Liver (tissue), 10 donors: ENCODE measurements at places on chromosomes 4 and X. TPM values are rescaled to one million over a fixed set of nuclear protein-coding genes. Genes with fewer than 3 reads are reported as not detected.

Gene MAGEA1
- not detected for total RNA-seq

DNA sequence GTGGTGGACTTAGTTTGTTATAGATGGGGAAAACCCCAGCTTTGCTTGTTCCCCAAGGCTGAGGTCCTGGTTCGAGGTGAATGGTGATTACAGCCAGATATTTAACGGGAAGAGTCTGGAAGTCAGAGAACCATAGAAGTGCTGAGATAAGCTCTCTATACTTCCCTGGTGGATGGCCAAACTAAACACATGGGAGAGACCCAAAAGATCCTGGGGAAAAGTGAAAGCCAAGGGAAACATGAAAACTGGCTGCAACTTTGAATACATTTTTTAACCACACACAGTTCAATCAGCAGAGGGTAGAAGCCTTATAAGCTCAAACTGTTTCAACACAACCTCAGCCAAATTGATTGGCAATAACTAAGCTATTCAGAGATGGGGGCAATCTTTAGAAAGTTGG lies 29.3 kb upstream of the SRPX start:
- no peaks in the 10 kb centered on the region for H3K36me3 ChIP-seq
- no peaks in the 10 kb centered on the region for H3K4me1 ChIP-seq
- no peak overlapping the region for H3K4me3 ChIP-seq

Gene CACNA1F
- total RNA-seq: not detected

GRCh38 chr4:106773076-106773905 lies 262.8 kb downstream of the DKK2 start:
- no peaks in the 10 kb centered on the region for H3K27me3 ChIP-seq
- no peaks in the 10 kb centered on the region for H3K36me3 ChIP-seq
- H3K4me1 ChIP-seq: no peaks in the 10 kb centered on the region

DNA sequence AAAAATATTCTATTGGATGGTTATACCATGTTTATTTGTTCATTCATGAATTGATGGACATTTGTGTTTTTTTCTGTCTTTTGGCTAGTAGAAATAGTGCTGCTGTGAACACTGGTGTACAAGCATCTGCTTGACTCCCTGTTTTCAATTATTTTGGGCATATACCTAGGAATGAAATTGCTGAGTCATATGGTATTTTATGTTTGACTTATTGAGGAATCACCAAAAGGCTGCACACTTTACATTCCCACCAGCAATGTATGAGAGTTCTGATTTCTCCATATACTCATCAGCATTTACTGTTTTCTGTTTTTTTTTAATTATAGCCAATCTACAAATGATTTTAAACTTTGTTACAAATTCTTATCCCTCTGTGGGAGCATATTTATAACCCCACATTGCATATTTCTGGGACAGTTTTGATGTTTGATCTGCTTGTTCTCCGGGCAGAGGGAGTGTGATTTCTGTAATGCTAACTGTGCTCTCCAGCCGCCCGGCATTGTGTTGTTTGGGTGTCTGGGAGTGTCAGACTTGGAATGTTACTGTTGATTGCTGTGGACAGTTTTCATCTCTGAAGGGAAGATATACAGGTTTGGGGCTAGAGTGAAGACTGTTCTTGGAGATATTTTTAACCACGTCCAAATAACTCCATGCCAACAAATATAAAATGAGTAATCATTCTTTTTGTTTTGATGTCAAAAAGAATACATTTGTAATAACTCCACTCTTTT lies 60.5 kb upstream of the PGRMC2 start:
- DNase-seq: no peak
- no peak overlapping the region for H3K27ac ChIP-seq
- no peak overlapping the region for H3K4me3 ChIP-seq
- H3K4me1 ChIP-seq: peaks cover 2% of the 10 kb centered on the region

Gene NPY2R
- not detected for total RNA-seq

GRCh38 chrX:137926090-137926489 lies 360.2 kb downstream of the ZIC3 start:
- no peak overlapping the region for H3K27ac ChIP-seq
- H3K4me1 ChIP-seq: no peaks in the 10 kb centered on the region
- no peak for DNase-seq
- H3K27me3 ChIP-seq: no peaks in the 10 kb centered on the region
- no peaks in the 10 kb centered on the region for H3K36me3 ChIP-seq
- H3K4me3 ChIP-seq: no peak overlapping the region

Gene CNKSR2
- total RNA-seq: 3.3 TPM

- H3K27me3 ChIP-seq: no peaks in the 10 kb centered on the region
- no peak overlapping the region for H3K27ac ChIP-seq
- no peaks in the 10 kb centered on the region for H3K36me3 ChIP-seq
- no peak for DNase-seq
These were observed 25.1 kb downstream of the FAT1 start for GRCh38 chr4:186698525-186698924.

Gene IL21
- not detected for total RNA-seq

GRCh38 chrX:113980953-113981352 lies 602.9 kb upstream of the HTR2C start:
- DNase-seq: no peak
- H3K36me3 ChIP-seq: no peaks in the 10 kb centered on the region
- H3K4me1 ChIP-seq: no peaks in the 10 kb centered on the region

- no peaks in the 10 kb centered on the region for H3K27me3 ChIP-seq
- H3K4me3 ChIP-seq: no peak overlapping the region
- H3K36me3 ChIP-seq: no peaks in the 10 kb centered on the region
- H3K27ac ChIP-seq: no peak overlapping the region
- no peaks in the 10 kb centered on the region for H3K4me1 ChIP-seq
These were observed 97.7 kb upstream of the CASK start for GRCh38 chrX:42021058-42021457.

- H3K4me3 ChIP-seq: no peak overlapping the region
- no peaks in the 10 kb centered on the region for H3K36me3 ChIP-seq
- no peaks in the 10 kb centered on the region for H3K4me1 ChIP-seq
These were observed 28.7 kb downstream of the CLDN34 start for GRCh38 chrX:9995855-9996339.

- no peak overlapping the region for H3K4me3 ChIP-seq
- no peaks in the 10 kb centered on the region for H3K4me1 ChIP-seq
- no peak overlapping the region for H3K27ac ChIP-seq
- DNase-seq: no peak
These were observed 208.1 kb downstream of the SLC39A8 start for GRCh38 chr4:102137217-102137616.

DNA sequence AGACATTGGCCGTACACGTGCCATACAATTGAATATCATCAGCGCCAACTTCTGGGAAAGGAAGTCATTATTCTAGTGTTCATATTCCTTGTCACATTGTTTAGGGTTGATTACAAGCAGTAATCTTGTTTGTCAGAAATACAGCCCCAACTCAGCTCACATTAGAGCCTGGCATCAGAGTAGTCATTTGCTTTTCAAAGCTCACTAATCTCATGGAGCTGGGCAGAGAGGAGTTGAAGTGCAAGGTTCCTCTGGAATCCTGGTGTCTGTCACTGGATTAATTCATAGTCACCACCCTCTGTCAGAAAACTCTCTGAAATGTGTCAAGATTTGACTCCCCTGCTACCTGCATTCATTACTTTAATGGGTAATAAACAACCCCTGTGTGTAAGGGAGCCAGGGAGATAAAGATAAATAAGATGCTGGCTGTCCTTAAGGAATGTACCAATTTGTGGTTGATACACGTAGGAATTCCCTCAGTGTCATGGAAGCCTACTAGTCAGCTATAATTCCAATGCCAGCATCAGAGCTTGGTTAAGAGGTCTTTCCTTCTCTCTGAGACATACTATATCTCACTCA lies 43.7 kb upstream of the S100G start:
- DNase-seq: no peak
- H3K27me3 ChIP-seq: no peaks in the 10 kb centered on the region
- no peak overlapping the region for H3K27ac ChIP-seq

Gene PLS3
- 70.6 TPM for total RNA-seq

GRCh38 chr4:185681604-185682003 lies 130.4 kb downstream of the SORBS2 start:
- H3K27me3 ChIP-seq: no peaks in the 10 kb centered on the region
- H3K27ac ChIP-seq: peak overlapping the region; percentile 73
- H3K4me1 ChIP-seq: peaks cover 8% of the 10 kb centered on the region
- peaks cover 17% of the 10 kb centered on the region for H3K36me3 ChIP-seq

GRCh38 chr4:46889410-46889809 lies 19.6 kb downstream of the COX7B2 start:
- no peak overlapping the region for H3K4me3 ChIP-seq
- no peaks in the 10 kb centered on the region for H3K4me1 ChIP-seq
- H3K27ac ChIP-seq: no peak overlapping the region
- DNase-seq: no peak
- H3K36me3 ChIP-seq: no peaks in the 10 kb centered on the region

GRCh38 chr4:143339497-143339896 lies 2.8 kb downstream of the GAB1 start:
- no peak for DNase-seq
- no peaks in the 10 kb centered on the region for H3K36me3 ChIP-seq
- no peak overlapping the region for H3K27ac ChIP-seq
- no peak overlapping the region for H3K4me3 ChIP-seq

DNA sequence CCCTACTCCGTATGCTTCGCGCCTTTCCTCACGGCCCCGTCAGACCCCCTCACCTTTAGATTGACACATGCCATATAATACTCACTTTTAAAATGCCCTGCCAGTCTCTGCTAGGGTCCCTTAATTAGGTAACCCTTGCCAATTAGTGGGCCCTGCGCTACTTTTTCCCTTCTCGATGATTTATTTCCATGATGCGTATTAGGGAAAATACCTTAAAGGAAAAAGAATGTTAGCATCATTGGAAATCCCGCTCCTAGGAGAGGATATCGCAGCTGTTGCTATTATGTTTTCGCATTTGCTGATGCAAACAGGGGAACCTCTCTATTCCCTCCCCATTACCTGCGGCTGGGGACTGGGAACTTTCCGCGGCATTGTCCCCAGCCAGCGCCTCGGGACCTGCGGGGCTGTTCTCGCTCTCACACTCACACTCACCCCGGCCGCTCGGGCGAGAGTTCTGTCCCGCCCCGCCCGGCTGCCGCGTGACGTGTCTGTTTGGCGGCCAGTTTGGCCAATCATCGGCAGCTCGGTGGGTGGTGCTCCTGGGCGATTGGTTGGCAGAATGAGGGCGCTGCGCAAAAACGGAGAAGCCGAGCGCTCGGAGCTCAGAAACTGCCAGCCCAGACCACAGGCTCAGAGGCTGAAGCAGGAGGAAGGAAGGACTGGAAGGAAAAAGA lies at the start of gene PCDH10:
TSS of gene PCDH10 (plus strand) at position 605 of the 674 bp plus-strand sequence. CDS start 847 bp downstream, outside the sequence.
- H3K27me3 ChIP-seq: peaks cover 15% of the 10 kb centered on the region
- H3K36me3 ChIP-seq: no peaks in the 10 kb centered on the region
- peaks cover 9% of the 10 kb centered on the region for H3K4me1 ChIP-seq
- no peak within 1 kb of the TSS for H3K27ac ChIP-seq

Gene CCDC110
- not detected for total RNA-seq

DNA sequence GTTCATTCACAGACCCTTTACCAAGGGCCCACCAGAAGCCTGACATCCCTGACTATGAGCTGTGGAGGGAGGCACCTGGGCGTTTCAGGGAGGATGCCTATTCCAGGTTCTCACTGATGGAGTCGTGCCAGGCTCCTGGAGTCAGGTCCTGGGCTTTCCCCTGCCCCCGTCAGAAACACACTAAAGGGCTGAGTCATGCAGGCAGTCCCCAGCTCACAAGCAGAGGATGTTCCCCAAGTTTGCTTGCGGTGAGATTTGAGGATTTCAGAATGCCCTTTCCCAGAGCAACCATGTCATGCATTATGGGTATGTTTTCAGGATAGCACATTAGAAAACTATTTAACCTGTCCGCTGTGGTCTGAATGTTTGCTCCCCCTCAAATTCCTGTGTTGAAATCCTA lies 45.2 kb downstream of the FHDC1 start:
- no peaks in the 10 kb centered on the region for H3K4me1 ChIP-seq
- no peak overlapping the region for H3K4me3 ChIP-seq
- H3K27me3 ChIP-seq: no peaks in the 10 kb centered on the region
- DNase-seq: no peak
- no peaks in the 10 kb centered on the region for H3K36me3 ChIP-seq

DNA sequence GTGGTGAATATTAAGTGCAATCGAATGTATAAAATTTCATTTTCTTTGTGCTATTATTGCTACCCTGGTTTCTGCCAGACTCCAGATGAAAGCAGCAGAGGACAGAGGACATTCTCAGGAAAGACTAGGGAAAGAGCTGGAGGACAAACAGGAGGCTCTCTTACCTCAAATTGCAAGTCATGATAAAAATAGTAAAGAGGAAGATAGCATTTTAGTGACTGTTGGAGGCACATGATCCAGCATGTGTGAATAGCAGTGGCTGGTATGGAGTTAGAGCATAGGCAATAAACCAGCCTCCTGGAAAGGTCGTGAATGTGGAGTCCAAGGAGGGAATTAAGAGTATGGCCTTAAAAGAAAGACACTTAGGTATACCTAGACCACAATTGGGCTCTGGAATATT lies 1040.0 kb downstream of the STPG2 start:
- no peak overlapping the region for H3K27ac ChIP-seq
- H3K4me1 ChIP-seq: no peaks in the 10 kb centered on the region
- H3K36me3 ChIP-seq: no peaks in the 10 kb centered on the region
- H3K4me3 ChIP-seq: no peak overlapping the region
- no peak for DNase-seq

DNA sequence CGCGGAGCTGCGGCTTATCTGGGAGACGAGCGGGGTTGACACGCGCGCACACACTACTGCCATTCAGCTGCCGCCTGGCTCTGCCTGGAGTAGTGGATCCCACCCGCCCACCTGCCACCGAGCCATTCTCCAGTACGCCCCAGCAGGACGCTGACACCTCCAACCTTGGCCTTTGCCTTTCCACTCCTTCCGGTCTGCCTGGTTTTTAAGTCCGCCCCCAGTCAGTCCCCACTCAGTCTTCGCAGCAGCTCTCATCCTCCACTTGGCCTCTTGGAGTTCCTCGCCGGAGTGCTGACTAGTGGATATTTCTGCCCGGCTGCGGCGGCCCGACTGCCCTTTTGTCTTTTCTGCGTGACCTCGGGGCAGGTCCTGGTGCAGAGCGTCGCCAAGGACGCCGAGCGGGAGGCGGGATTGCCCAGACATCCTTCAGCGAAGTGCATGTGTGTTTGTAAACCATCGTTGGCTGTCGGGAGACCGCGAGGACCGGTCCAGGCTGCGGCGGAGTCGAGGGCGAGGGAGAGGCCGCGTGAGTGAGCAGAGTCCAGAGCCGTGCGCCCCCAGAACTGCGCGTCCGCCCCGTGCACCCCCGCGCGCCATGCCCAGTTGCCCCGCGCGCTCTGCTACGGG lies 1.1 kb downstream of the SLIT2 start:
- H3K36me3 ChIP-seq: no peaks in the 10 kb centered on the region
- H3K27ac ChIP-seq: no peak overlapping the region
- H3K4me1 ChIP-seq: peaks cover 42% of the 10 kb centered on the region

GRCh38 chr4:59571805-59572430 lies 1628.2 kb upstream of the ADGRL3 start:
- H3K27ac ChIP-seq: no peak overlapping the region
- no peaks in the 10 kb centered on the region for H3K4me1 ChIP-seq
- no peak for DNase-seq
- H3K36me3 ChIP-seq: no peaks in the 10 kb centered on the region
